BJ (cell line): ENCODE measurements at places on chromosomes 11 and 22.

- DNase-seq, result no peak
Measured at GRCh38 chr11:112289588-112290492, 29.2 kb upstream of the PLET1 start.

DNA sequence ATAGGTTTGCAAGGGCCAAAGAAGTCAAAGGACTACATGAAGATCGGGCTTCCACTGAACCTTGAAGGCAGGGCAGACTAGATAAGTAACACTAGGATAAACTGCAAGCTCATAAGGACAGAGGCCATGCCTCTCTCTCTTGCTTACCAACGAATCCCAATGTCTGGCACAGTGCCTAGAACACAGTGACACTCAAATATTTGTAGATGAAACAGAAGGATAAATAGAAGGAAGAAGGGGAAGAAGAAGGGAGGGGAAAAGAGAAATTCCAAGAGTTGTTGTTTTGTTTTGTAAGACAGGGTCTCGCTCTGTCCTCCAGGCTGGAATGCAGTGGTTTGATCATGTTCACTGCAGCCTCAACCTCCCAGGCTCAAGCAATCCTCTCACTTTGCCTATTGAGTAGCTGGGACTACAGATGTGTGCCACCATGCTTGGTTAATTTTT, 26.9 kb downstream of the SIK3 start:
- DNase-seq, result no peak

DNA sequence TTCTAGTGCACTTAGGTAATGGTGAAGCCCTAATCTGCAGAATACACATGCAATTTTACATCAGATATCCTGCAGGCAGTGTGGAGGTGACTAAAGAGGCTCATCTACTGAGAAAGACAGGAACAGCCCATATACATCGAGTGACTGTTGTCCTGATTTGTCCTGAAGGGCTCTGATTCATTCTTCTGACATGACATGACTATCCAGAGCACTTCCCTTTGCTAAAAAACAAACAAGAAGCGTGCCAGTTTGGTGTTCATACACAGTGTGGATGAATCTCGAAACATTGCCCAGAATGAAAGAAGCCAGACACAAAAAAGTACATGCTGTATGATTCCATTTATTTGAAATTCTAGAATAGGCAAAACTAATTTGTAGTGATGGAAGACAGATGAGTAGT, 48.0 kb upstream of the AMPD3 start:
- DNase-seq, result no peak

DNA sequence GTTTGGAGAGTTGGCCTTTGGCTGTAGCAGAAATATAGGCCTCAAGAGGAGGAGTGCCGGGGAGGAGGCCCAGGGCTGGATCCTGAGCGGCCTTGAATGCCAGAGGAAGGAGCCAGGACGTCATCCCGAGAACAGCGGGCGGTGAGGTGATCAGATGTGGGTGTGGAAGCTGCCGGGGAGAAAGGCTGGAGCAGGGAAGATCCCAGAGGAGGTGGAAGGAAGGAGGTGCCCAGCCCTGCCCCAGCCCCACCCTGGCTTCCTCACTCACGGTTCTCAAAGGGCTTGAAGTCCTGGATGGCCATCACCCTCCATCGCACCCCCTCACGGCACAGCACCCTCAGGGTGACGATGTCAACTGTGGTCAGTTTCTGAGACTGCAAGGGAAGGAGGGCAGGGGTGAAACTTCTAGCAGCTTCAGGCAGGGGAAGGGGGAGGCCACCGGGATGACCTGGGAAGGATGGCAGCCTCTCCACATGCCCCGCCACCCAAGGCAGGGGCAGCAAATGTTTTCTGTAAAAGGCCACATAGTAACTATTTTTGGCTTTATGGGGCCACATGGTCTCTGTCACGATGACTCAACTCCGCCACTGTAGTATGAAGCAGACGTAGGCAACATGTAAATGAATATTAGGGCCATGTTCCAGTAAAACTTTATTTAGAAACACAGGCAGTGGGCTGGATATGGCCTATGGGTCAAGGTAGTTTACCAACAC, 10.7 kb downstream of the IL2RB start:
- DNase-seq, result no peak

GRCh38 chr22:49786976-49787706, 40.5 kb downstream of the BRD1 start:
- DNase-seq, result no peak

DNA sequence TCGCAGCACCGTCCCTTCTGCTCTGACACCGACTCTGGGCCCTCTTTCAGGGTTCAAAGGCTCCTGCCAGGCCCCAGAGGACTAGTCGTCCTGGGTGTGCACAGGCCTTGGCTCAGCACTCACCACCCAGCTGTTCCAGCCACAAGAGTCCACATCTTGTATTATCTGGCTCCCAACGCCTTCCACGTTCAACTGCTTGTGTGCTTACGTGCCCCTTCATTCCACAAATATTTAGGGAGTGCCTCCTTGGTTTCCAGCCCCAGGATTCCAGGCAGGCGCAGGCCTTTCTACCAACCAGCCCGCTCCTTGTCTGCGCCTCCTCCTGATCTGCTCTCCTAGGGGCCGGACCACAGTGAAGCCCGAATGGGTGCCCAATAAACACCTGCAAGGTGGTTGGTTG, 70.9 kb downstream of the SCUBE1 start:
- no peak for DNase-seq

DNA sequence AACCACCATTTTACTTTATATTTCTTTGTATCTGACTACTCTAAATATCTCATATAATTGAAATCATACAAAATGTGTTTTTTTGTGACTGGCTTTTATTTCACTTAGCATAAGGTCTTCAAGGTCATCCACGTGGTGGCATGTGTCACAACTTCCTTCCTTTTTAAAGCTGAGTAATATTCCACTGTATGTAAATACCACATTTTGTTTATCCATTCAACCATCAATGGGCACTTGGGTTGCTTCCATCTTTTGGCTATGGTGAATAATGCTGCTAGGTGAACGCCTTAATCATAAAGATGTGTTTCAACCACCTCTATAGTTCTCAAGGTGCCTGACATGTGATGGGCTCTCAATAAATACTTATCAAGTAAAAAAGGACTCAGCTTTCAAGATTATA, 15.5 kb downstream of the RAB30 start:
- DNase-seq, result no peak

GRCh38 chr11:8277691-8278090, 14.0 kb upstream of the LMO1 start:
- no peak for DNase-seq

DNA sequence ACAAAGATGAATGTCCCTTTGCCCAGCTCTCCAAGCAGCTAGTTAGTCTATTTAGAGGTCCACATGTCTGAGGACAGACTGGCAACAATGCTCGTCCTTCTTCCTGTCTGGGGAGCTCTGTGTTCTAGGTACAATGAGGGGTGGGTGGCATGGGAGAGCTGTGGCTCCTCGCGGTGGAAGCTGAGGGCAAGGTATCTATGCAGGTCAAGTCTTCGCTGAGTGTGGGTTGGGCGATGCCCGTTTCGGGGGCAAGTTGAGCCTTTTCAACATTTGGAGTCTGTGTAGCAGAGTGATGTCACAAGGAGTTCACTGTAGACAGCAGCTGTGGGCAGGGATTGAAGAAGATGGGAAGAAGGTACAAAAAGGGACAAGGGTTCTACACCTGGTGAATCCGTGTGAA, 163.2 kb downstream of the FEZ1 start:
- no peak for DNase-seq

GRCh38 chr11:2386591-2386990, 9.5 kb downstream of the CD81 start:
- no peak for DNase-seq

DNA sequence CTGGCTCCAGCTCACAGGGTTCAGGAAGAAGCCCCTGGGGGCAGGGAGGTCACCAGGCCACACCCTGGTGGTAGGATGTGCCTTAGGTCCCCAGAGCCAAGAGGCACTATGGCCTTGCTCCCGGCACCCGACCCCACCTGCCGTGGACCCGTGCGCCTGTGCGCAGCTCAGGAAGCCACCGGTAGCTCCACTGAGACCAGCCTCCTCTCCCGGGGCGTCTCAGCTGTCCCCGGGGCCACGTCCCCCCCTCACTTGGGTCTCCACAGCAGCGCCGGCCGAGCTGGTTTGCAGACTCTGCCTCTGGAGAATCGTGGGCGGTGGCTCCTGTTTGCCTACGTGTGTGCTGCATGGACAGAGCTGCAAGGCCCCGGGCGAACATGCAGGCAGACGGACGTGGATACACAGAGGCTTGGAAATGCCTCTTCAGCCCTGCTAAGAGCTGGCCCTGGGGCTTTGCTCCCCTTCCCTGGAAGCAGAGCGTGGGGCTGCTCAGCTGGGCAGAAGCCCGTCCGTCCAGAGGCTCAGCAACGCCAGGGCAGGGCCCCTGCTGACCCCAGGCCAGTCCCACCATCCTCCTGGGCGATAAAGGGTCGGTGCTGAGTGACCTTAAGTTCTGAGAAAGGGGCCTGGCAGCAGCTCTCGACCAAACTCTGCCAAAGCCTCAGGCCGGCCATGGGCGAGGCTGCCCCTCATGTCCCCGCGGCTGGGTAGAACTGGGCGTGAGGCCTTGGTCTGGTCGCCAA, 15.3 kb upstream of the MUC5B start:
- no peak for DNase-seq

DNA sequence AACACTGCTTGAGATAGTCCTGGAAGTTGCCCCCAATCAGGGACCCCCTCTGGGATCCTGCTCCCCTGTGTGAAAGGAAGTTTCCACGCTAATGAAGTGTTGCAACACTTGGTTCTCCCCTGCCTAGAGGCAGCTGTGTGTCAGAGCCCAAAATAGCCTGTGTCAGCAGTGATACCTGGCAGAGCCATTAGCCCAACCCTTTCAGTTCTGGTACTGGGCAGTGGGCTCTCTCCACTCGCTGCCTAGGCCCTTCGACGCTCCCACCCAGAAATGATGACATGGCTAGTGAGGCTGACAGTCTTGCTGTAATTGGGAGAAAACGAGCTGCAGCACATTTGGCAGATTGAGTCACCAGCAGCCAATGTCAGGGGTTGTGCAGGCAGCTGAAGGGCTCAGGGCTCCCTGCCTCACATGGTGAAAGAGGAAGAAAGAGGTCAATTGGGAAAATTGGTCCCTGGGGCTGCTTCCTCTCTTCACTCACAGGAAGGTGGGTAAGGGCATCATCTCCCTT, 1.4 kb upstream of the NXF1 start:
- DNase-seq, result no peak

- DNase-seq, result no peak
Measured at GRCh38 chr22:49233507-49234100, 594.1 kb downstream of the BRD1 start.

DNA sequence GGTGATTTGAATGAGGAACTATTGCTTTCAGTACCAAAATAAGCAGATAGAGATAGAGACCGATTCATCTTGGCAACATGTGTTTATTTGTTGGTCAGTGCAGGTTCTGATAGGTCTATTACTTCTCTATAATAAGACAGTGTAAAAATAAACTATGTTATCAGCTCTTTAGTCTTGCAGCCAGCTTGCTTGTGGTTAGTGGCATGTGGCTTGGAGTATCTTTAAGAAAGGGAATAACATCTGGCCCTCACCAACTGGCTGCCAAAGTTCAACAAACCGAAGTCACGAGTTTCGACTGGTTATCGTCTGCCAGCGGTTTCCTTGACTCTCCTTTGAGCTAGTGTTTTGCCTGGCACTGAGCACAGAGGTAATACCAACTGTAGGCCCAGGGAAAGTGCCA, 71.8 kb downstream of the CTTN start:
- no peak for DNase-seq

DNA sequence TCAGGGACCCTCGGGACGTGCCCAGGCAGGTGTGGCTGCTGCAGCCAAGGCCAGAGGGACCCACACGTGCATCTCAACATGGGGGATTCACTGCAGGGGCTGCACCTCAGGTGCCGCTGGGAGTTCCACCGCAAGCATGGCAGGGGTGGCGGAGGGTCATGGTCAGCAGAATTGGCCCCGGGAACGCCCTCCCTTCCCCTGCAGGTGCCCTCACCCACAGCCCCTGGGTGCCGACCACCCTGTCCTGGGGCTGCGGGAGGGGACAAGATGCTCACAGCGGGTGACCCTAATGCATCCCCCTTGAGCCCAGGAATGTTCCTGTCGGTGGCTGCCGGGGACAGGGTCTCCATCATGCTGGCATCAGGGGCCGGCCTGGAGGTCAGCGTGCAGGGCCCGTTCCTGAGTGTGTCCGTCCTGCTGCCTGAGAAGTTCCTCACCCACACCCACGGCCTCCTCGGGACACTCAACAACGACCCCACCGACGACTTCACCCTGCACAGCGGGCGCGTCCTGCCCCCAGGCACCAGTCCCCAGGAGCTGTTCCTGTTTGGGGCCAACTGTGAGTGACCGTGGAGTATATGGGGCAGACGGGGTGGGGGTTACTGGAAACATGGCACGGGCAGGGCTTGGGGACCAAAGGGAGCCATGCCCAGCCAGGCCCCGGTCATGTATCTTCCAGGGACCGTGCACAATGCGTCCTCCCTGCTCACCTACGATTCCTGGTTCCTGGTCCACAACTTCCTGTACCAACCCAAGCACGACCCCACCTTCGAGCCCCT, 5.8 kb downstream of the SUSD2 start:
- DNase-seq, result no peak

DNA sequence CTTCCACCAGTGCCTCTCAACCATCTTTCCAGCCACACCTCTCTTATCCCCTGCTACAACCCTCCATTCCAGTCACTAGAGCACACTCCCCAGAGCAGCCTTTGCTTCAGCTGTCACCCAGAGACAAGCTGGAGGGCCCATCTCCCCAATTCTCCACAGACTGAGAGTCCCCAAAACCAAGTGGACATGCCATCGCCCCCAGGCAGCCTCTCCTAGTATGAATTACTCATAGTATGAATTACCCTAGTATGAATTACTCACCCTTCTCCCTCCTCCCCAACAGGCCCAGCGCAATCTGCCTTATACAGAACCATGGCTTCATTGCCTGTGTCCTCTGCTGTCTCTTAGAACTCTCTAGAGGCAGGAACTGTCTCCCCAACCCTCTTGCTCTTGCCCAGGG, 24.8 kb downstream of the MYH9 start:
- no peak for DNase-seq
